ENCODE measurements at places on chromosomes 1 and 21.

- no peak for DNase-seq
Measured at GRCh38 chr1:97093741-97094140, 372.2 kb downstream of the PTBP2 start.

GRCh38 chr1:45584351-45585109 is 689 bp downstream of the NASP start:
- DNase-seq, result peak; percentile 80

- peak; percentile 17 for DNase-seq
Measured at GRCh38 chr21:46253610-46254124, 25.1 kb upstream of the LSS start.

DNA sequence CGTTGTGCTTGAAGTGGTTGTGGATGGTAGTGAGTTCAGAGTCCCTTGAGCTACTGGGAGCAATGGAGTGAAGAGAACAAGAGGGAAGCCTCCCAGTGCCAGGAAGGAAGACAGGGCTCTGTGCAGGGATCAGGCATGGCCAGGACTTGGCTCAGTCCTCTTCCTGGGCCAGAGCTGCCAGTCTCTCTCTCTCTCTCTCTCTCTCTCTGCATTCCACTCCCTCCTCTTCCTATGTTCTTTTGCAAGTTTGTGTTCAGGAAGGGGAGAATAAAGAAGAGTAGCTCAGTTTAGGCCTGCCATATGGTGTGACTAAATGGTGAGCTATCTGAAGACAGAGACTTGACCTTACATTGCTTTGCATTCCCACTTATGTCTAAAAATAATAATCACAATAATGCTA is 20.5 kb upstream of the RPTN start:
- DNase-seq, result no peak

GRCh38 chr1:11788549-11789053 is 17.2 kb downstream of the MTHFR start:
- no peak for DNase-seq

DNA sequence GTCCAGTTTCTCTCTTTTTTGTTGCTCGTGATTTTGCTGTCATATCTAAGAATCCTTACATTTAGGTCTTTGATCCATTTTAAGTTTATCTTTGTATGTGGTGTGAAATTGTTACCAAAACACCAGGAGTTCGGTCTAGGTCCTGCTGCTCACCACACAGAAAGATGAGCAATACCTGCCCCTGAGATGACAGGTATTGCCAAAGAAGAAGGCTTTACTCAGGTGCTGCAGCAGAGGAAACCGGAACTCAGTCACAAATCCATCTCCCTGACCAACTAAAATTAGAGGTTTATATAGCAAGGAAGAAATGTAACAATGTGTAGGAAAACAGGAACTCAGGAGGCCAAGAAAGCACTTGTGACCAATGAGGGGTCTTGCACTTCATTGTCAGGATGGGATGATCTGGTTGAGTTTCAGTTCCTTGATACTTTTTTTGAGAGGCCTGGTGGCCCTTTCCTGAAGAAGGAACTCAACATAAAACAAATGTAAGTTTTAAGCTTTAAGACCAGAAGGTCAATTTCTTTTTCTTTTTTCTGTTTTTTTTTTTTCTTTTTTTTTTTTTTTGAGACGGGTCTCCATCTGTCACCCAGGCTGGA is 16.5 kb upstream of the SETDB1 start:
- no peak for DNase-seq

GRCh38 chr1:186749820-186750219 is 69.6 kb upstream of the PTGS2 start:
- DNase-seq, result no peak

Measured in activated T-helper 9 cell treated with anti-CD3 and anti-CD28 coated beads, Interleukin-2, amount 50 U/mL, for 16 hours (primary cell).